Stimulated activated CD4-positive, alpha-beta T cell treated with anti-CD3 and anti-CD28 coated beads, Interleukin-15, amount 100 ng/mL, for 24 hours (primary cell): ENCODE measurements at places on chromosomes 12 and 14.

- DNase-seq: no peak
These were observed 117.1 kb downstream of the PRKCH start for GRCh38 chr14:61438497-61438859.

DNA sequence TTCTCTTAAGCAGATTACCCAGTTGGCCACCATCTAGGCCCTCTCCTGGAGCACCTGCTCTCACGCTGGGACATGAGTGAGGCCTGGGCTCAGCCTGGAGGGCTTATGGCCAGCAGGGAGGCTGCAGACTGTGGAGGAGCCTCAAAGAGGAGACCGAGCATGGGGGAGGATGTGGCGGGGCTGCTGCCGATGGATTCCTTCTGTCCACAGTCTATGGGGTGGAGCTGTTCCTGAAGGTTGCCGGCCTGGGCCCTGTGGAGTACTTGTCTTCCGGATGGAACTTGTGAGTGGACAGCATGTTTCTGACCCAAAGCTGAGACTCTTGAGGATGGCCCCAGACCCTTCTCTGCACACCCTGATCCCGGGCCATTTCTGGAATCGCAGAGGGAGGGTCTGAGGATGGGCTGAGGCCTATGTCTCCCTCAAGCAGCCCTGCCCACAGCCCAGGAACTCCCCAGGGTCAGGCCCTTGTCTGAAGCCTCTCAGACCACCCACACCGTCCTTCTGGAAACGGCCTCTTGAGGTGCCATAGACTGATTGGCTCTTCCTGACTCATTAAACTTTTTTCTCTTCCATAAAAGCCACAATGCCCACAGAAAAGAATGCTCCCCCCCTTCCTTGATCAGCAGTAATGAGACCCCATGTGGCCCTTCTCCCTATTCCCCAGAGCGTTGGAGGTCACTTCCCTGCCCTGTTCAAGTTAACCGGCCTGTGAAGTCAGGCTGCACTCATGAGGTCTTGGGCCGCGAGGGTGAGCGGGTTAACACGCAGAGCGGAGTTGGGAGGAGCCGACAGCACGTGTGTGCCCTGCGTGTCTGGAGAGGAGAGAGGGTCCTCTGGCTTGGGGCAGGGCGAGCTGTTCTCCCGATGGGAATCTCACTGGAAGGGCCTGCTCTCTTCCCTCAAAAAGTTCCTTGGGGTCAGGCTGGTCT is 49.0 kb downstream of the SLC8B1 start:
- no peak for DNase-seq

- peak; percentile 60 for DNase-seq
These were observed at the start of gene PTGDR for GRCh38 chr14:52267501-52268278. Gene PTGDR (plus strand): TSS chr14:52267698. CDS start chr14:52267815, 117 bp downstream.

GRCh38 chr12:112824166-112824565 is 32.6 kb downstream of the RPH3A start:
- DNase-seq: no peak

GRCh38 chr14:36863271-36863670 is 201.6 kb downstream of the PAX9 start:
- no peak for DNase-seq

DNA sequence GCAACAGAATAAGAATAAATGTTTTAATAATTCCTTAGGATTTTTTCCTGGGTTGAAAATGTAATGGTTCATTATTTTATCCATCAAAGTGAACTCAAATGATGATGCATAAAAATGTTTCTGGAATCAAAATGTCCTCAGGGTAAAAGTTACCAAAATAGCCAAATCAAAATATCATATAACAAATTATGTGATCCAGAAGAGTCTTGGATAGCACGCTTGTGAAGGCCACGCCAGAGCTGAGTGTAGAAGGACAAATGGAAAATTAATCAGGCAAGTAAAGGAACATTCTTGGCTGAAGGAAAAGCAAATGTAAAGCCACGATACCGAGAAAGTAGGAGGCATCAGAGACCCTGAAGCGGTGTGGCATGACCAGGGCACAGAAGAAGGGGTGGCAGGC is 169.2 kb downstream of the CAPZA3 start:
- DNase-seq: no peak

DNA sequence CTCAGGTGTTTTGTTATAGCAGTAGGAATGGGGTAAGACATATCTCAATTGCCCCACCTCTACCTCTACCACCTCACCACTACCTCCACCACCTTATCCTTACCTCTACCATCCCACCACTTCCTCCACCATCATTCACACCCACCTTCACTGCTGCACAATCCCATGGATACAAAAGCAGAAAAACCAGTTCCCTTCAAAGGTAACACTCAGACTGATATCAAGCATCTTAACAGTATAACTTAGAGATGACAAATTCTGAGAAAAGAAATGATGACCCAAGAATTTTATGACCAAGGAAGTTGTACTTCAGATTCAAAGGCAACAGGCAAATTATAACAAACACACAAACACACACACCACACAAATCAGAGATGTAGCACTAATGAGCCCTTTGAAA is 189.4 kb downstream of the NUAK1 start:
- DNase-seq: no peak

GRCh38 chr12:58920102-58920960 is at the start of gene LRIG3:
Gene LRIG3 (minus strand): TSS chr12:58920504. CDS start chr12:58920235, 269 bp downstream.
- peak; percentile 44 for DNase-seq

GRCh38 chr12:42935090-42935489 is 345.5 kb upstream of the PRICKLE1 start:
- DNase-seq: no peak

DNA sequence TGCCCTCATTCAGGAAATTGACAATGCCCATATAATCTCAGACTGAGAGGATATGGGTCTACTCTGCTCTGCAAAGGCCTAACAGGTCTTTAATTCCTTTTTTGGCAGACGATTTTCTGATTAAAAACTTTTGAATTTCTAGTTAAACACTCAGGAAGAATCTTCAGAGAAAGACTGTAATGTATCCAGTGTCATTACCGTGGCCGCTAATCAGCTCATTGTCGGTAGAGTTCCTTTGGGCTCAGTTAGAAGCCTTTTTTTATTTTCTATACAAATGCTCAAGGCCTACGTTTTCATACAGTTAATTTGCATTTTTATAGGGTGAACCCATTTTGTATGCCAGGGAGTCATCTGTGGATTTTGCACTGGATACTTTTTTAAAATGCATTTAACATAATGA is 549.9 kb downstream of the RPS29 start:
- DNase-seq: no peak

DNA sequence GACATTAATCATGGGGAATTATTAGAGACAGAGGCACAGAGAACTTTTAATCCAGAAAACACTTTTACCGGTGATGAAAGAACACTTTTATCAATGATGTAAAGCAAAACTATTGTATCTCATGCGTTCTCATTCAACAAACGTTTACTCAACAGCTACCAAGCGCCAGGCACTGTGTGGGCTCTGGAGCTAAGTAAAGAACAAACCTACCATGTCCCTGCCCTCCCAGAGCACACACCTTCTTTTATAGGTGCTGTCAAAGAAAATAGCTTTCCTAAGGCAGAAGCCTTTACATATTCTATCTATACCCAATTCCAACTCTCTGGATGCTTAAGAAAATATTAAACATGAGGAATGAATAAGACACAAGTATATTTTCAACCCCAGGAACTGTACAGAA is 91.1 kb downstream of the FOXN3 start:
- no peak for DNase-seq

DNA sequence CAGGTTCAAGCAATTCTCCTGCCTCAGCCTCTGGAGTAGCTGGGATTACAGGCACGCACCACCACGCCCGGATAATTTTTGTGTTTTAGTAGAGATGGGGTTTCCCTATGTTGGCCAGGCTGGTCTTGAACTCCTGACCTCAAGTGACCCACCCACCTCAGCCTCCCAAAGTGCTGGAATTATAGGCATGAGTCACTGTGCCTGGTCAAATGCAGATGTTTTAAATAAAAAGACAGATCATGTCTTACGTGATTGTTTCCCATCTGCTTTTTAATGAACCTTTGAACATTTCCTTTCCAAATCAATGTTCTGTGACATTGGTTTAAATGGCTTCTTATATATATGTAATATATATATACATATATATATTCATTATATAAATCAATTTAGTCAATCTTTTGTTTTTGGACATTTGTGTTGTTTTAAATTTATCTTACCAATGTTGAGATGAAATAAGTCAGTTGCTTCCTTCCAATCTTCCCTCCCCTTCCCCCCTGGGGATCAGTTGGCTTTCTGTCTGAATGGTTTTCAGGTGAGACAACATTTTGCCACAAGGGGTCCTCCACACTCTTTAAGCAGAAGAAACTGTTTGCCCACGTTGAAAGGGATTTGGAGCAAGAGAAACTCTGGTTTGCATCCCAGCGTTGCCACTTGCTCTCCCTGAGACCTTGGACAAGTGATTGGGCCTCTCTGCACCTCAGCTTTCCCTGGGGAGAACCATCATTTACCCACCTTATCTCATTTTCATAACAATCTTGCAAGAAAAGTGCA is 47.6 kb upstream of the RBM19 start:
- no peak for DNase-seq

- DNase-seq: no peak
These were observed 11.2 kb downstream of the MOK start for GRCh38 chr14:102293781-102294180.

DNA sequence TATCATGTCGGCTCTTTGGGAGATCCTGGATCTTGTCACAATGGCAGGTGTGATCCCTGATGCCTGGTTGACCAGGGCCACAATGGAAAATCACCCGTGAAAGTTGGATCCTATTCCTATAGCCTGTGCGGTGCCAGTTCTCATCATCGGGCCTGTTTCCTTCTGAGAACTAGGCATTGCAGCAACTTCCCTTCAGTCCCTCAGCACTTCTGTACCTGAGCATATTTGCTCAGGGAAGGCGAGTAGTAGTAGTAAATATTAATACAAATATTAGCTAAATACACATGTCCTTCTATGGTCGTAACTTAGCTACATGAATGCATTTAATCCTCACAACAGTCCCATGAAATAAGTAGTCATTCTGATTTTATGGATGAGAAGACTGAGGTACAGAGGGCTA is 22.1 kb upstream of the TAMALIN start:
- DNase-seq: no peak

GRCh38 chr12:48764521-48764920 is 24.4 kb downstream of the ADCY6 start:
- no peak for DNase-seq

GRCh38 chr12:90036637-90037036 is 328.0 kb upstream of the ATP2B1 start:
- no peak for DNase-seq

GRCh38 chr14:77707355-77707723 is 484 bp downstream of the ALKBH1 start:
- DNase-seq: no peak

DNA sequence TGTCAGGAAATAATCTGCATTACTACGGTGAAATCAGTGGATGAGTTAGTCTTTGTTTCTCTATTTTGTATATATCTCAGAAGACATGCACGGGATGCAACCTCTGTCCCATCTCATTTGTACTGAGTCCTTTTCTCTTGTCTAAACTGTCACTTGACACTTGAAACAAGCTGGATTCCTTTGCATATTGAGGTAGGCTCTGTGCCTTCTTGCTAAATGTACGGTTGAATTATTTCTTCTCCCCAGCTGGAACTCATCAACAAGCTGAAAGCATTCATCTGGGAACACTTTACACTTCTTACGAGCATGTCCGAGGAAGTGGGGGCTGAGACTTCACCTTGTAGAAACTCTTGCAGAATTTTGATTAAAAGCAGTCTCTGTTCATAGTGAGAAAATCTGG is 119.5 kb downstream of the VEZT start:
- DNase-seq: no peak
